Cerebellar nuclear complex (tissue), 1 donor: ENCODE measurements at places on chromosomes 4 and X.

DNA sequence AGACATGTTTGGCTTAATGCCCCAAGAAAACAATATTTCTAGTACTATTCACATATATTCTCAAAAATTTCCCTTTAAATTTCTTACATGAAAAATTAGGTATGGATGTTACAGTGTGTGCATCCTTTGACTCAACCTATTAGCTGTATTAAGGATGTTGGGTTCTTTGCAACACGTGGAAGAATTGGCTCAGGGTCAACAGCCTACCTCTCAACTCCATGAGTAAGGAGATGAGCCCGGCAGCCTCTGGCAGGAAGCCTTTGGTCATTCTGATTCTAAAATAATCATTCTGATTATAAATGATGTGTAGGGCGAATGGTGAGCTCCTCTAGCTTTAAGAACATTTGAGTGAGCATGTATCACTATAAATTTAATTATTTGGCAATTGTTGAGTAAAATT lies 148.0 kb upstream of the WDFY3 start:
- DNase-seq = no peak

DNA sequence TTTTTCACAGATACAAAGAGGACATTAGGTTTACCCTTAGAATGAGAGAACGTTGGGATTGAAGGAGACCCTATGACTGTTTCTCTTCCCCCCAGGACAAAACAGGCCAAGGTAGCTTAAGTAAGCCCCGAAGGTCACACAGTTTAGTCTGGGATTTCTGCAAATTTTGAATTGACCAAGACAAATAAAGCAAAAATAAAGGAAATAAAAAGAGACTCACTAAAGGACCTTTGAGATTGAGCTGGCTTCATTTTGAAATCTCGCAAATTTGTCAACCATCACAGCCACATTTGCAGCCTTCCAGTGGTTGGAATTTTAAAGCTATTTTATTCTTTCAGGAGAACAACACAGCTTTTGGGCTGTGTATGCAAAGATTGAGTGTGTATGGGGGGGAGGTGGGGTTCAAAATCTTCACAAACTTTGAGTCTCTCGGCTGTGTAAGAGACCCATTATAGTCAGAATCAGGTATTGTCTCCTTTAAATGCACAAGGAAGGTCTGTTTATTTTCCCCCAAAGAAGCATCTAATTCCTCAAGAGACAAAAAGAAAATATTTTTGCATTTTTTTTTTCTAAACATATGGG lies 4.2 kb downstream of the TMSB4X start:
- no peak for DNase-seq

DNA sequence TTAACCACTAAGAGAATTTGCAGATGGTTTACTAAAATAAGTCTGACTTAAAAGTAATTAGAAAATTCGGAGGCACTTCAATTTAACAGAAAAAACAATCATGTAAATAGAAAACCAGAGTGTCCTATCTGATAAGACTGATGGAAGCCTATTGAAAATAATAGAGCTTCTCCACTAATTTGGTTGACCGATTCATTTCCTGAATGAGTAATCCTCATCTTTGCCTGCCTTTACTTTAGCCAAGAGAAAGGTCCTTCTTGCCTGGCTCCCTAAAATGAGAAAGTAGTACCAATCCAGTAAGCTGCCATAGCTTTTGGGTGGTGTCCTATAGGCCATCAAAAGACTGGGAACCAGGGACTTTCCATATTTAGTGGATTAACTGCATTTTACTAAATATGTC lies 48.4 kb downstream of the KCNIP4 start:
- DNase-seq = no peak

GRCh38 chr4:115325836-115326235 lies 212.4 kb upstream of the NDST4 start:
- no peak for DNase-seq

DNA sequence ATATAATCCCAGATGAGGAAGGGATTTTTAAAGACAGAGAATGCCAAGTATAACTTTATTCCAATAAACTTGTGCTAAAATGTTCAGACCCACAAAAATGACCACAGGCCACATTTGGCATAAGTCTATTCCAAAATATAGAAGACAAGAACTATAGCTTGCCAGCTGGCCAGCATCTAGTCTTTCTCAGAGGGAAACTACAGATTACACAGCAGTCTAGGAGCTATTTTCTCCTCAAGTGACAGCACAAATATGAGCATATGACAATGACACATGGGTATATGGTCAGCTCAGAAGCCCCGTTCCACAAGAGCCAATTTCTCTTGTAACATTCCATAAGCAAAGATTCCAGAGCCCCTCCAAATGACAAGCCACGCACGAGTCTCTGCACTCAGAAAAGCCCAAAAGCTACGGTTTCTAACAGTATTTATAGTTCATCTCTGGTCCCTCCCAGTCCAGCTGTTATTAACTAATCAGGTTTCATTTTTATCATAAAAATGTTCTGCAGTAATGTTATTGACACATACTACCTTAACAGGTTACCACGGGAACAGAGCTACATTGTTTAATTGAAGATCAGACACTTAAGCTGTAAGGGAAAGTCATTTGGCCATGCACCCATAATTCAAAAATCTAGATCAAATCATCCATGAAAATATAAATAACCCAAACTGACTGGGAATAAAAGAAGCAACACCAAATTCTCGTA lies 70.3 kb downstream of the RAB28 start:
- DNase-seq = no peak

GRCh38 chr4:142411993-142412392 lies 434.1 kb downstream of the INPP4B start:
- DNase-seq = no peak

- no peak for DNase-seq
Measured at GRCh38 chr4:114251020-114251419, 271.6 kb upstream of the ARSJ start.

- DNase-seq = no peak
Measured at GRCh38 chrX:18173494-18174180, 47.0 kb downstream of the BEND2 start.
